Naive thymus-derived CD4-positive, alpha-beta T cell (primary cell): ENCODE measurements at places on chromosomes 12 and 14. TPM values are rescaled to one million over a fixed set of nuclear protein-coding genes. Genes with fewer than 3 reads are reported as not detected.

- DNase-seq = no peak
Measured at GRCh38 chr12:47206450-47207339, 126.9 kb upstream of the AMIGO2 start.

DNA sequence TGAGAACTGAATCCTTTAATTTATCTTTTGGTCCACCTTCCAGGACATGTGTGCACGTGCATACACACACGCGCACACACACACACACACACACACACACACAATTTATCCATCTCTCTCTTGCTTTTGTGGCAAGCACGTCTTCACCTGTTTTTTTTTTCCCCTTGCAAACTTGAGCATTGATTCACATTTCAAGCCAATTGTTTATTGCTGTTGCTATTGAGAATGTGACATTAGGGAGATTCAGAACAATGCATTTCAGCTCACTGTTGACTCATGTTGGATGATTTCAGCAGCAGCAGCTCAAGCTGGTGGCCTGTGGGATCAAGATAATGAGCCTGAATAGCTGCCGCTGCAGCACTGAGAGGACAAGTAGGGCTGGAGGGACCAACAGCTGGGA lies 128.9 kb downstream of the SNAPC1 start:
- no peak for DNase-seq

DNA sequence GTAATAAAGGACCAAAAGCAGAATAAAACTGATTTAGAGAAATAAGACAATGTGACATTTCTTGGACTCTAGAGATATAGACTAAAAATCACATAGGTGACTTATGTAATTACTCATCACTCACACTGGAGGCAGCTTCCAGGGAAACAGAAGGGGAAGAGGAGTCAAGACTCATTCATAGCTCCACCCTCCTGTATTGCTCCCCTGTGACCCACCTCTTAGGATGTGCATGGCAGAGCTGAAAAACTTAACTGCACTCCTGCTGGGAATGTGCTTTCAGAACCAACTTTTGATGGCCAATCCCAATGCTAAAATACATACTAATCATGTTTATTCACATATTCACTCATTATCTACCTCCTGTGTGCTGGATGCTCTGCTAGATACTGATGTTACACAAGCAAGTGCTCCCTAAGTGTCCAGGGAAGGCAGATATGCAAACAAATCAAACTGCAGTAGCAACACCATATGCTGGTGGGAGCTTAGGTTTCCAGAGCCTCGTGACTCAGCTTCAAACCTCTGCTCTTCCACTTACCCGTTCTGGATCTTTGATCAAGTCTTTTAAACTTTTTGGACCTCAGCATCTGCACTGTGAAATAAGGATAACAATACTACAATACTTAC lies 316.1 kb downstream of the GALC start:
- DNase-seq = no peak

DNA sequence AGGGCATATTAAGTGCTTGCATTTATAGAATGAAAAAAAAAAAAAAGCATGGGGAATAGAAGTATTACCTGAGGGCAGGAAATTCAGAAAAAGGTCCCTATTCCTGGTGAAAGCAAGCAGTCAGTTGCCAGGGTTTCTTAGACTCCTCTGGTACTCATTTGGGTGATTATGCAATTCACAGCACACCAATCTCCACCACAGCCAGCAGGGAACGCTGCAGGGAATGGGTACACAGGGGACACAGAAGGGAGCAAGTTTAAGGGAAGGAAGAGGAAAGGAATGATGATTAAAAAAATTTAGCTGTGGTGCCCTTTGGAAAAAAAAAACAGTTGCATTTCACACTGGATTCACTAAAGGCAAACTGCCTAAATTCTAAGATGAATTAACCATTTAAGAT lies 14.2 kb downstream of the BLTP3B start:
- no peak for DNase-seq

DNA sequence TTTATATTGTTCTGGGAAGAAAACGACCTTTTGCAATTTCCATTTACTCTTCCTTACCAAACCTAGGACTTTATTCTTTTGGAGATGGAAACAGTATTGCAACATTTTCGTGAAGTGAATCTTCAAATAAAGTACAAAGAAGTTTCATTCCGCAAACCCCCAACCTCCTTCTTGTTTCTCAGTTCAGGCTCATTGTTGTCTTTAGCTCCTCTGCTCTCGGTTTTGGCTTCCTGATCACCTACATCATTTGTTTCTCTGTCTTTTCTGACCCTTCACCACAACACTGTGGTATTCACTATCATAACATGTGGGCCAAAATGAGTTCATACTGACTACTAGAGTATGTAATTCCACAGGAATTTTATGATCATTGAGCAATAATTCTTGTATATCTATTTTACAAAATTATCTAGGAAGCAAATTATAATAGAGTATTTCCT lies 266.8 kb downstream of the ADAMTS20 start:
- no peak for DNase-seq

The P3H3 gene
- total RNA-seq = 17.7 TPM

The BATF gene
- 70.0 and 74.0 TPM in 2 replicates for total RNA-seq

The TAS2R30 gene
- total RNA-seq = 4.1 TPM
